ENCODE measurements at places on chromosomes 2 and 18. TPM values are rescaled to one million over a fixed set of nuclear protein-coding genes. Genes with fewer than 3 reads are reported as not detected.
A peak's percentile ranks its signal among the peaks of the same experiment; 100 is the strongest.

ZSWIM2 gene
- total RNA-seq = not detected

CPS1 gene
- 2,150 TPM for total RNA-seq

GNAL gene
- 0.19 TPM for total RNA-seq

MDH1B gene
- total RNA-seq = not detected

ABHD1 gene
- 0.74 TPM for total RNA-seq

RNF144A gene
- 3.2 TPM for total RNA-seq

AOX1 gene
- total RNA-seq = 1,747 TPM

KCNJ3 gene
- 0.35 TPM for total RNA-seq

MEP1B gene
- 0.56 TPM for total RNA-seq

ICOS gene
- total RNA-seq = not detected

RFX8 gene
- not detected for total RNA-seq

IL18RAP gene
- 0.22 TPM for total RNA-seq

SERPINB10 gene
- total RNA-seq = not detected

LYG2 gene
- total RNA-seq = not detected

APOB gene
- 2,615 TPM for total RNA-seq

FNDC4 gene
- 118 TPM for total RNA-seq

- H3K4me1 ChIP-seq = peaks cover 12% of the 10 kb centered on the region
- no peak overlapping the region for H3K4me3 ChIP-seq
- DNase-seq = no peak
- no peak overlapping the region for H3K27ac ChIP-seq
- H3K27me3 ChIP-seq = no peaks in the 10 kb centered on the region
- H3K36me3 ChIP-seq = no peaks in the 10 kb centered on the region
Observed at GRCh38 chr2:25832897-25833296, 45.4 kb downstream of the ASXL2 start.

- DNase-seq = no peak
- H3K4me3 ChIP-seq = peak overlapping the region; percentile 97
- H3K36me3 ChIP-seq = no peaks in the 10 kb centered on the region
- H3K4me1 ChIP-seq = no peaks in the 10 kb centered on the region
Observed at GRCh38 chr2:75646090-75646582, 447 bp upstream of the MRPL19 start.

DNA sequence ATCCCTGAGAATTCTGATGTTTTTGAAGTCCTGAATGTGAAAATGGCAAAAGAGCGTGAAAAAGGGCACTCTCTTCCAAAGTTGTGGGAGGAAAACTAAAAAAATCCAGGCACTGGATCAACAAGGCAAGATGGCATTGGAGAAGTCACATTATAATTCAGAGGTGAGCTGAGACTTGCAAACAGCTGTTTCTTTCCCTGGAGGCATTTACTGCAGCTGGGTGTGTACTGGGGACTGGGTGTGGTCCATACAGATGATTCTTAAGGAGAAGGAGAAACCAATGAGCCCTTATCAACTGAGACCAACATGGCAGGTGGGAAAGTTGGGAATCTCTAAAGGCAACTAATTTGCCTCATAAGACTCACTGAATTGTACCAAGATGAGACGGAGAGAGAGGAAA, 313.9 kb downstream of the TRIB2 start:
- no peak overlapping the region for H3K4me3 ChIP-seq
- no peak overlapping the region for H3K27ac ChIP-seq
- H3K36me3 ChIP-seq = no peaks in the 10 kb centered on the region
- no peaks in the 10 kb centered on the region for H3K27me3 ChIP-seq
- H3K4me1 ChIP-seq = no peaks in the 10 kb centered on the region

DNA sequence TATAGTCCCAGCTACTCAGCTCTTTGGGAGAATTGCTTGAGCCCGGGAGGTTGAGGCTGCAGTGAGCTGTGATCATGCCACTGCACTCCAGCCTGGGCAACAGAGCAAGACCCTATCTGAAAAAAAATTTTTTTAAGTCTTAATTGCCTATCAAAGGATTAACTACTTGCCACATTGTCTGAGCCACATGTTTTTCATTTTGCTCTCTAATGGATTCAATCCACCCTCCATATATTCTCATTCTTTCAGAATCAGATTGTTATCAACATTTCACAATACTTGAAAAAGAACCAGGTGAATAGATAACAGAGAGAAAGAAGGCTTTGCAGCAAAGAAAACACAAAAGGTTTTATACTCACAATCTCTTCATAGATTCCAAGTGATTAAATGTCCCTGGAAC, 61.0 kb downstream of the PXDN start:
- no peak overlapping the region for H3K27ac ChIP-seq
- DNase-seq = no peak
- H3K4me3 ChIP-seq = no peak overlapping the region
- H3K4me1 ChIP-seq = no peaks in the 10 kb centered on the region
- no peaks in the 10 kb centered on the region for H3K36me3 ChIP-seq

GRCh38 chr2:64485961-64486360, 32.0 kb downstream of the LGALSL start:
- DNase-seq = no peak
- no peak overlapping the region for H3K4me3 ChIP-seq
- no peaks in the 10 kb centered on the region for H3K4me1 ChIP-seq

- H3K36me3 ChIP-seq = no peaks in the 10 kb centered on the region
- no peak overlapping the region for H3K27ac ChIP-seq
- no peak for DNase-seq
- H3K4me3 ChIP-seq = no peak overlapping the region
- H3K27me3 ChIP-seq = no peaks in the 10 kb centered on the region
- H3K4me1 ChIP-seq = no peaks in the 10 kb centered on the region
Observed at GRCh38 chr2:182448371-182448770, 21.5 kb upstream of the PDE1A start.

DNA sequence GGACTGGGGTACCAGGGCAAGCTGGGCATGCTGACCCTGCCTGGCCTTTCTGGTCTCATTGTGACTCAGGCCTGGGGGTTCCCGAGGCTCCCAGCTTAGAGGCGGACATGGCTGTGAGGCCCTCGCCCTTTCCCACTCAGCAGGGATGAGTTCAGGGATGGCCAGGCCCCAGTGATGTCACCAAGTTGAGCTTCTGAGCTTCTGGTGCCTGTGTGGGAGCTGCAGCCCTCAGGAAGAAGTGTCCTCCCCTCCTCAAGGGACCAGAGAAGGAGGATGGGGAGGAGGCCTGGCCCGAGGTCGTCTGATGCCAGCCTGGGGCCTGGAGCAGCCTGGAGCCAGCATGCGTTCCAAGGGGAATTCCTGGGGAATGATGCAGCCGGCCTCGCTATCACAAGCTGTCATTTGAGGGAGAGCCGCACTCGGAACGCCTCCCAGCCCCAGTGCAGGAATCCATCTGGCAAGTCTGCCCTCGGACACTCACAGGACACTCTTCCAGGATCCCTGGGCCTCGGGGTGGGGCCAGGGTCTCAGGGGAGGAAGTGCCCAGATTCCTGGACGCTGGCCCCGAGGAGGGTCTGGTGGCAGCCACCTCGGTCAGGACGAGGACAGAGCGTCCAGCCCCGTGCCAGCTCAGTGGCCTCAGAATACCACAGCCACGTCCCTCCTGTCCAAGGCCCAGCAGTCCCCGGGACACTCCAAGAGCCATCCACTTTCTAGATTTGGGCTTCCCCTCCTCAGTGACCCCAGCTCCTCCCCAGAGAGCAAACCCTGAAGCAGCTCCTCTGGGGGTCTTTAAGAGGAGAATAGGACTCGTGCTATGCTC, 61.2 kb upstream of the GPC1 start:
- DNase-seq = no peak
- no peak overlapping the region for H3K4me3 ChIP-seq
- no peaks in the 10 kb centered on the region for H3K4me1 ChIP-seq
- H3K27ac ChIP-seq = peak overlapping the region; percentile 24
- H3K36me3 ChIP-seq = no peaks in the 10 kb centered on the region

DNA sequence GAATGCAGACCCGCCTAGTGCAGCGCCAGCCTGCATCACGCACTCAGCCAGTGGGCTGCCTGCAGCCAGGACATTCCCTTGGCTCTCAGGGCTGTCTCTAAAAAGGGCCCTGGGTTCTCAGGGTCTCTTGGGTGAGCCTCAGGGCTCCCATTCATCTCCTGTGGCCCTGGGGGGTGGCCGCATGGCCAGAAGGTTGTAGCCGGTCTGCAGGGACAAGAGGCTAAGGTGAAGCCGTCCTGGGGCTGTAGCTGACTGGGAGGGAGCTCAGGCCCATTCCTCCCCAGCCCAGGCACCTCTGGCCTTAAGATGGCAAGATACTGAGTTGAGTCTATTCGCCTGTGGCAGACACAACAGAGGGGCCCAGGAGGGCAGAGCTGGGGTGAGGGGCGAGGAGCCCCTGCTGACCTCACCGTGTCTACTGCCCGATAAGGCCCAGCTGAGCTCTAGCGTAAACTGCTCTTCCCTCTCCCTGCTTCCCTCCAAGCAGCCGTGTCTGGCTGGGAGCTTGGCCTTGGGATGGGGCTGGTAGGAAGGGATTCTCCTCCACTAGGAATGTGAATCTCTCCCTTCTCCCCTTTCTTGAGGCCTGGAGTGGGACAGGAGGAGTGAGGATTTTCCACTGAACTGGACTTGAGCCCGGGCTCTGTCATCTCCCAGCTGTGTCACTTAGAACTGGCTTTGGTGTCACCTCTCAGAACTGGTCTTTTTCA, 37.9 kb downstream of the INHBB start:
- peaks cover 11% of the 10 kb centered on the region for H3K4me1 ChIP-seq
- DNase-seq = peak; percentile 41
- no peak overlapping the region for H3K27ac ChIP-seq

DNA sequence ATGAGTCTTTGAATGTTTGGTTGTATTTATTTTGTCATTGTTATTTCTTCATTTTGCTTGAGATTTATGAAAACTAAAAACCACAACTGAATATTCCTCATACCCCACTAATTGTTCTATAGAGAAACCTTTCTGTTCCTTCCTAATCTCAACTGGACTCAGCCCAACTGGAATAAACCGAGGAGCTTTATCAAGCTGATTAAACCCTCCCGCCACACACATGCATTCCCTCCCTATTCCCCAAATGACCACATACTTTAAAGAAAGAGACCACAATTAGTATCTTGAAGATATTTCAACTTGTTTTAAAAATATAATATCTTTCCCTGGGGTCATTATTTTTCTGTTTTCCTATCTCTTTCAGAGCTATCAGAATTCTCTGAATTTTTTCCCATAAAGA, 107.5 kb downstream of the OSR1 start:
- no peak overlapping the region for H3K27ac ChIP-seq
- no peaks in the 10 kb centered on the region for H3K36me3 ChIP-seq
- no peak overlapping the region for H3K4me3 ChIP-seq

- H3K4me3 ChIP-seq = no peak overlapping the region
- no peaks in the 10 kb centered on the region for H3K27me3 ChIP-seq
- no peaks in the 10 kb centered on the region for H3K4me1 ChIP-seq
- no peak overlapping the region for H3K27ac ChIP-seq
- no peaks in the 10 kb centered on the region for H3K36me3 ChIP-seq
Observed at GRCh38 chr18:21064347-21064746, 47.3 kb downstream of the ROCK1 start.

- DNase-seq = no peak
- no peaks in the 10 kb centered on the region for H3K4me1 ChIP-seq
Observed at GRCh38 chr2:171185165-171185818, 24.6 kb upstream of the TLK1 start.

- no peak for DNase-seq
- H3K27ac ChIP-seq = no peak overlapping the region
- no peak overlapping the region for H3K4me3 ChIP-seq
- H3K4me1 ChIP-seq = no peaks in the 10 kb centered on the region
Observed at GRCh38 chr18:72846736-72847533, 20.9 kb downstream of the NETO1 start.

DNA sequence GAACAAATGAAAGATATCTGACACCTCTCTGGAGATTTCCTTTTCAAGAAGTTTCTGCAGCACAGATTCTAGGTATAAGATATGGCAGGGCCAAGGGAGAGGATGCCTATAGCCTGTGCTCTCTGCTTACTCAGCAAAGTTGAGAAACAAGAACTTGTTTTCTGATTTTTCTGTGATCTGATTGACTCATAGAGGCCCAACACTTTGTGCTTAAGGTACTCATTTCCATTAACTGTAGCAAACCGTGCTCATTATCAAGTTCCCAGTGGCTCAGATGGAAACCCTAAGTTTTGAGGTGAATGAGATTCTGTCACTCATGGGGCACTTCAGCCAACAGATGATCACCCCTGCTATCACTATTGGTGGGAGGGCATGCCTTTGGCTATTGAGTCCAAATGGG, 124.3 kb downstream of the SP100 start:
- no peak overlapping the region for H3K4me3 ChIP-seq
- no peaks in the 10 kb centered on the region for H3K4me1 ChIP-seq
- H3K27me3 ChIP-seq = no peaks in the 10 kb centered on the region
- no peak overlapping the region for H3K27ac ChIP-seq

DNA sequence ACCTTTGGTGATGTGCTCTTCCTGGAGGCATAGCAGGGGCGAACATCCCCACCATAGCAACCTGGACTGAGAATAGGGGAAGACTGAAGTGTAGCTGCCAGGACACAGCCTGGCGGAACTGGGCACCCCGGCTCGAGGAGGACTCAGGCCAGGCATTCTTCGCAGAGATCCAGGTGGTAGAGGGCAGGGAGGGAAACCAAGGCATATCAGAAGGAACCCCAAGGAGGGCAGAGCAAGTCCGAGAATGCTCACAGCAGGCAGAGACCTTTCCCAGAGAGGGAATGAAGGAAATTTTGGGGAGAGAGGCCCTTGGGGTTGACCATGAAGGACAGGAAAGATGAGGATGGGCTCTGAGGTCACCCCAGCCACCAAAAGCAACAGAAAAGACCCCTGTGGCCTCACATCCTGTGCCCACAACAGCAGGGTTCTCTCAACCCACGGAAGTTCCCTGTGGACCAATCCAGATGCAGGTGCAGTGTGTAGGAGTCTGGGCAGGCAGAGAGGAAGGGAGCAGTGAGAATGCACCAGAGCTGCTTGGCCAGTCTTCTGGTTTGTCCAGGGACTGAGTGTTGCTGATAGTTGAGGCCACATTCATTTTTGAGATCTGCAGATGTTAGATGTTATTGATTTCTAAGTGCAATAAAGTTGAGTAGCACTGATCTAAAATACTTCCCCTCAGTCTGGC, 136.9 kb downstream of the PXDN start:
- no peak overlapping the region for H3K4me3 ChIP-seq
- H3K36me3 ChIP-seq = no peaks in the 10 kb centered on the region
- H3K27ac ChIP-seq = no peak overlapping the region

GRCh38 chr18:76953156-76953555, 130.8 kb downstream of the ZNF236 start:
- H3K27ac ChIP-seq = no peak overlapping the region
- H3K27me3 ChIP-seq = no peaks in the 10 kb centered on the region
- no peaks in the 10 kb centered on the region for H3K36me3 ChIP-seq
- H3K4me3 ChIP-seq = no peak overlapping the region

DNA sequence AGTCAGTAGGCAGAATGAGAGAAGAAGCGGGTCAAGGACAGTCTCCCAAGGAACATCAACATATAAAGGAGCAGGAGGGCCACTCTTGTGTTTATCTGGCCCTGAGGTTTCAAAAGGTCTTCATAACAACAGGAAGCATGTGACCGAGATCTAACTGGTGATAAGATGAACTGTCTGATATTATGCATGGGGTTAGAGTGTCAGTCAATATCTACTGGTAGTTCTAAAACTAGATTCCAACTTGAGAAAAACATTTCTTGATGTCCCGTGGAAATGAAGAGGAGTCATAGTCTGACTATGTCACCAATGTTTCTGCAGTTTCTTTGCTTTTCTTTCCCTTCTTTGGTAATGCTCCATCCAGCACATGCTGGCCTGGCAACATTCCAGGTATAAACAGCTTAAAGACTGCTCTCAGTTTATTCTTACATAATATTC, 77.5 kb upstream of the ITPRID2 start:
- no peaks in the 10 kb centered on the region for H3K4me1 ChIP-seq
- no peak for DNase-seq
- no peak overlapping the region for H3K27ac ChIP-seq
- H3K4me3 ChIP-seq = no peak overlapping the region
- no peaks in the 10 kb centered on the region for H3K36me3 ChIP-seq
